ENCODE measurements at places on chromosomes 13 and 19. TPM values are rescaled to one million over a fixed set of nuclear protein-coding genes. Genes with fewer than 3 reads are reported as not detected.
A peak's percentile ranks its signal among the peaks of the same experiment; 100 is the strongest.

The ADAMTSL5 gene
- total RNA-seq = 4.4 TPM

The ONECUT3 gene
- not detected for total RNA-seq

The HS6ST3 gene
- total RNA-seq = not detected

The DZIP1 gene
- 45.0 TPM for total RNA-seq

The CLC gene
- total RNA-seq = not detected

The KLK1 gene
- not detected for total RNA-seq

GRCh38 chr19:13764101-13764807 is at the start of gene MRI1:
Gene MRI1, plus strand, starts transcription at chr19:13764522. Its CDS starts 67 bp downstream, at chr19:13764589.
- peaks cover 13% of the 10 kb centered on the region for H3K4me1 ChIP-seq
- H3K27ac ChIP-seq = peak within 1 kb of the TSS; percentile 62
- peaks cover 8% of the 10 kb centered on the region for H3K36me3 ChIP-seq
- H3K4me3 ChIP-seq = peak within 1 kb of the TSS; percentile 76
- no peaks in the 10 kb centered on the region for H3K27me3 ChIP-seq

GRCh38 chr19:934197-934840 is 8.5 kb downstream of the ARID3A start:
- DNase-seq = no peak
- H3K4me1 ChIP-seq = peaks cover 43% of the 10 kb centered on the region
- H3K27me3 ChIP-seq = no peaks in the 10 kb centered on the region
- no peak overlapping the region for H3K4me3 ChIP-seq
- H3K27ac ChIP-seq = peak overlapping the region; percentile 41

DNA sequence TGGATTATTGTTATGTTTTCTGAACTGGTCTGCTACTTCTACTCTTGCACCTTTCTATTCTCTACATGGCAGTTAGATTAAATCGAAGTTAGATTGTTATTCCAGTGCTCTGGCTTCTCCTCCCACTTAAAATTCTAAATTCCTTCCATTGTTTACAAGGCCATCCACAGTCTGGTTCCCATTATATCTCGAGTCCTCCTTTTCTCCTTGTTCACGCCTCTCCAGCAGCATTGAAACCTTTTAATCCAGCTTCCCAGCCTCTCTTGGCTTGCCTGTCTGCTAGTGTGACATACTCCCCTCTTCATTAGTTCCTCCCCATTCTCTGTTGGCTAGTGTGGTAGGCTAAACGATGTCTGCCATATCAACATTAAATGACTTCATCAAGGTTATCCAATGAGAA is 54.5 kb downstream of the DNAJC15 start:
- no peaks in the 10 kb centered on the region for H3K27me3 ChIP-seq
- no peak overlapping the region for H3K4me3 ChIP-seq
- peaks cover 15% of the 10 kb centered on the region for H3K36me3 ChIP-seq
- H3K27ac ChIP-seq = peak overlapping the region; percentile 51
- DNase-seq = no peak

DNA sequence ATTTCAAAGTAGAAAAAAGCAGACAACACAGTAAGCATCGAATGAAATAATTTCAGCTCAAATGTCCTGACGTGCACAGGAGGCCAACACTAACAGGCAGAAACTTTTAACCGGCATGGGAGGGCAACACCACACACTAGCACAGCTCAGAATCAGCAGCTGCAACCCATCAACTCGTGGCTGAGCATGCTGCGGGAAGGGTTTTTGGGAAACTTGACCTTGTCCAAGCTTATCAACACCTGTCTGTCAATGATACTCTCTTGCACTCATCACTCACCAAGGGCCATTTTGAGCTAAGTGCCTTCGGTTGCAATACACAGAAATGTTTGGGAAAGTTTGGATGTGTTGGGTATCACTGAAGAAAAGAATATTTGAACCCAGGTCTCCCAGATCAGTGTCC is 483.7 kb downstream of the TSHZ3 start:
- H3K27me3 ChIP-seq = no peaks in the 10 kb centered on the region

- peaks cover 20% of the 10 kb centered on the region for H3K4me1 ChIP-seq
- H3K27ac ChIP-seq = peak within 1 kb of the TSS; percentile 93
- peak within 1 kb of the TSS; percentile 90 for H3K4me3 ChIP-seq
- no peaks in the 10 kb centered on the region for H3K27me3 ChIP-seq
- H3K36me3 ChIP-seq = peaks cover 57% of the 10 kb centered on the region
Observed at GRCh38 chr19:36915992-36916830, at the start of the genes ZNF568 and ZNF829. Gene ZNF568, plus strand, starts transcription at chr19:36916332. Its CDS starts 6,439 bp downstream, at chr19:36922771. Gene ZNF829, minus strand, starts transcription at chr19:36916291. Its CDS starts 1,124 bp downstream, at chr19:36915167.

DNA sequence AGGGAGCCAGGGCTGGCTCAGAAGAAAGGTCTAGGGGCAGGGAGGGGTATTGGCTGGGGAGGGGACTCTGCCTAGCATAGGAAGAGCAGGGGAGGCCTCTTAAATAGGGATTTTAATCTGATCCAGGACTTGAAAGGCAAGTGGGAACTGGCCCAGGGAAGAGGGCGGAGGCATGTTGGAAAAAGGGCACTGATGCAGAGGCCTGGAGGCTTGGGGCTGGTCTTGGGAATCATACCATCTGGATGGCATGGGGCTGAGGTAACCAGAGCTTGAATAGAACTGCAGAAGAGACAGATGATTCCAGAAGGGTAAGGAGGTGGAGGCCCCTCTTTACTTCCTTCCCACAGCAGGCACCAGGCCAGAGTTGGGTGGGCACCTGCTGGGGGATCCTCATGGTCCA is 29.1 kb downstream of the CERS4 start:
- H3K36me3 ChIP-seq = no peaks in the 10 kb centered on the region
- H3K4me1 ChIP-seq = peaks cover 19% of the 10 kb centered on the region
- H3K4me3 ChIP-seq = no peak overlapping the region
- no peak overlapping the region for H3K27ac ChIP-seq

DNA sequence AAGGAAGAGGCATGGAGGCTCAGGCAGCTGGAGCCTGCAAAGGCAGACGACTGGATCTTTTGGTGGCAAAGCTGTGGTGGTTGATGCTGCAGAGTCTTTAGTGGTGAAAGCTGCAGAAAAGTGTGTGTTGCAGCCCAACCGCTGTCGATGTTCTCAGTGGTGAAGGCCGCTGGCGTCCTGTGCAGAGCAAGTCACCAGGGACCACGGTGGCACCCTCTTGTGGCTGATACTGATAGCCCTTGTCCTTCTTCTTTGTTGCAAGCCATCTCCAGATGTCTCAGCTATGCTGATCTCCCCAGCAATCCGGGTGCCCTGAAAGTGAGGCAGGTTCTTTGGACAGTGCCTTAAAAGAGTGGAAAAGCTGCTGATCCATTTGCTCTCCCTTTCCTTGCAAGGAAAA is 610.9 kb upstream of the PCDH9 start:
- no peak overlapping the region for H3K4me3 ChIP-seq
- no peaks in the 10 kb centered on the region for H3K27me3 ChIP-seq
- H3K36me3 ChIP-seq = no peaks in the 10 kb centered on the region
- no peak overlapping the region for H3K27ac ChIP-seq

GRCh38 chr13:100755891-100756290 is 81.3 kb upstream of the TMTC4 start:
- H3K27me3 ChIP-seq = peaks cover 6% of the 10 kb centered on the region
- DNase-seq = no peak
- H3K4me3 ChIP-seq = no peak overlapping the region
- no peaks in the 10 kb centered on the region for H3K4me1 ChIP-seq
- H3K36me3 ChIP-seq = no peaks in the 10 kb centered on the region

DNA sequence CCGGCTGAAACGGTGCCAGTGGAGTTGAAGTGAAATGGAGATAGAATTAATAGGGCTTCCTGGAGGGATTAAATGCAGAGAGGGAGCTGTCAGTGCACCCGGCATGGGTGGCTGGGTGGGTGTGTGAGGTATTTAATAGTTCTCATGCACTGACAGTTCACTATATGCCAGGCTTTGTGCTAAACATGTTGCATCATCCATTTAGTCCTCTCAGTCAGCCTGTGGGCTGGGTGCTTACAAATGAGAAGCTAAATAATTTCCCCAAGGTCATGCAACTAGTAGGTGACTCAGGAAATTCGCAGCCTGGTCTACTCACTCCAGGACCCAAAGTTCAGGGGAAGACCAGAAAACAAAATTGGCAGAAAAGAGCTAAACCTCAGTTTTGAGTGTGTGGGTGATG is 63.5 kb upstream of the SPATA13 start:
- H3K27me3 ChIP-seq = peaks cover 33% of the 10 kb centered on the region
- H3K4me3 ChIP-seq = no peak overlapping the region
- no peaks in the 10 kb centered on the region for H3K36me3 ChIP-seq
- DNase-seq = no peak
- no peak overlapping the region for H3K27ac ChIP-seq
- peaks cover 7% of the 10 kb centered on the region for H3K4me1 ChIP-seq

- H3K4me1 ChIP-seq = no peaks in the 10 kb centered on the region
- H3K4me3 ChIP-seq = no peak overlapping the region
- peaks cover 4% of the 10 kb centered on the region for H3K27me3 ChIP-seq
- DNase-seq = no peak
- no peaks in the 10 kb centered on the region for H3K36me3 ChIP-seq
Observed at GRCh38 chr19:54383330-54383729, 18.6 kb upstream of the LAIR1 start.

- H3K27me3 ChIP-seq = no peaks in the 10 kb centered on the region
- no peak overlapping the region for H3K27ac ChIP-seq
- H3K36me3 ChIP-seq = peaks cover 1% of the 10 kb centered on the region
- no peak for DNase-seq
Observed at GRCh38 chr13:43362556-43362955, 339.2 kb downstream of the DNAJC15 start.

DNA sequence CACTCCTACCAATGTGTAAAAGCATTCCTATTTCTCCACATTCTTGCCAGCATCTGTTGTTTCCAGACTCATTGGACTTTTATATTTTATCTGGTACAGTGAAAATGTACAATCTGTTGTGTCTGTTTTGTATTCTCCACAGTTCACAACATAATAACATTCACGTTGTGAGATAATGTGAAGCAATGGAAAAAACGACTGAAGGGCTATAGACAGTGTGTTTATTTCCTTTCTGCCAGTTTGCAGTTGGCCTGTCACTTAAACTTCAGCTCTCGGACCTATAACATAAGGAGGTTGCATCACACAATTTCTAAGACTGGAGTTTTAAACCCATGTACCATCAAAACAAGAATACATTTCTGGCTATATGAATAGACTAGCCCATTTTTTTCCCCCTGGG is 965.5 kb upstream of the ATXN8OS start:
- no peaks in the 10 kb centered on the region for H3K4me1 ChIP-seq
- no peak for DNase-seq
- H3K27ac ChIP-seq = no peak overlapping the region
- no peak overlapping the region for H3K4me3 ChIP-seq
- no peaks in the 10 kb centered on the region for H3K36me3 ChIP-seq
- H3K27me3 ChIP-seq = no peaks in the 10 kb centered on the region

DNA sequence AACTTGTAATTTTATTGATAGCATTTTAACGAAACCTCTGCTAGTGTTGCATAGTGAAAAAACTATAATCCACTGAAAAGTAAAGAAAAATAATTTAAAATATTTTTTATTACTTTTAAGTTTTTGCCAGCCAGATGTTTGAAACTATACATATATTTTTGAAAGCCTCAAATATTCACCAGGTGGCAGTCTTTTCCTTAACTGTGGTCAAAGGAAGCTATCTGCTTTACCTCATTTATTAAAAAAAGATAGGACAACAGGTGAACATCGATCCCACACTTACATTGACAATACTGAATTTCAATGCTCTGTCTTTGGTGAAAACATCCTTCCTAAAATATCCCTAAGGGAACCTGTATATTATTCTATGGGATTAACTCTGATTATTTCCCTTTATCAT is 100.5 kb downstream of the TRPC4 start:
- H3K27ac ChIP-seq = no peak overlapping the region
- no peaks in the 10 kb centered on the region for H3K27me3 ChIP-seq
- no peak overlapping the region for H3K4me3 ChIP-seq

GRCh38 chr13:51905787-51906186 is 44.0 kb downstream of the CCDC70 start:
- no peak for DNase-seq
- H3K4me1 ChIP-seq = peaks cover 16% of the 10 kb centered on the region
- H3K36me3 ChIP-seq = no peaks in the 10 kb centered on the region
- H3K27ac ChIP-seq = no peak overlapping the region
- no peak overlapping the region for H3K4me3 ChIP-seq

DNA sequence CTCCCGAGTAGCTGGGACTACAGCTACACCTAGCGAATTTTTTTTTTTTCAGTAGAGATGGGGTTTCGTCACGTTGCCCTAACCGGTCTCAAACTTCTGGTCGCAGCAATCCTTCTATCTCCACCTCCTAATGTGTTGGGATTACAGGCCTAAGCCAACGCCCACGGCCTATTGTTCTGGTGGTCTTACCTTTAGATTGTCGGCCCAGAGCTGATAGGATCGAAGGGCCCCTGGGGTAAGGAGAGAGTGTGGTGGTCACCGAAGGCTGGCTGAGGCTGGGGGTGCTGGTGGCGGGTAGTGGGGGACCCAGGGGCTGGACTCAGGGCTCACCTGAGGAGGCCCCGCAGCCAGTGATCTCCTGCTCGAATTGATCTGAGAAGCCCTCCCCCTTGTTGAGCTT is 7.0 kb downstream of the CRB3 start:
- peaks cover 12% of the 10 kb centered on the region for H3K27me3 ChIP-seq
- no peak overlapping the region for H3K4me3 ChIP-seq
- peaks cover 2% of the 10 kb centered on the region for H3K4me1 ChIP-seq
- no peaks in the 10 kb centered on the region for H3K36me3 ChIP-seq

DNA sequence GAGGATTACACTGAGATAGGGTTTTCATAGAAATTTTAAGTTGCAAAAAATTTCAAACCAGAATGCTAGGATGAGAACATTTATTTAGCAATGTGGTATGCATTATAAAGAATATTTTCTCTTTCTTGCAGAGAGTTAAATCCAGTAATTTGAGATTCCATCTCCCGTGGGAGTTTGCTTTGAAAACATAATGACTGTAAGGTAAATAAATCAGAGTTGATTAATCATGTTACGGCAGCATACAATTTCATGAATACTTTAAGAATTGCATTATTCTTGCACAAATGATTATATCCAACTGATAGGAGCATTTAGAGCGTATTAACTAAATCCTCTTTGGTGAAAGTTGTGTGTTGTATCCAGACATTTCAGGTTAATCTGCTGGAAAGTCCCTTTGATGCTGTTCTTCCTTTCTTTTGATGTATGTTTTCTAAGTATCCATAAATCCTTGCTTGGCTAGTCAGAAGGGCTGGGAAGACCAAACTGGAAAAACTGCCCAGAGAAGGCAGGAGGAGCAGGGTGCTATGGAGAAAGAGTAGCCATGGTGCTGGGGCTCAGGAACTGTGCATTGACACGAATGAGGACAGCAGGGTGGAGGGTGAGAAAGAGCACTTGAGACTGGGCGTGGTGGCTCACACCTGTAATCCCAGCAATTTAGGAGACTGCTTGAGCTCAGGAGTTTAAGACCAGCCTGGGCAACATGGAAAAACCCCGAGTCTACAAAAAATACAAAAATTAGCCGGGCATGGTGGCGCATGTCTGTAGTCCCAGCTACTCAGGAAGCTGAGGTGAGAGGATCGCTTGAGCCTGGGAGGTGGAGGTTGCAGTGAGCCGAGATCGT is 4.8 kb upstream of the GJA3 start:
- no peaks in the 10 kb centered on the region for H3K36me3 ChIP-seq
- no peak overlapping the region for H3K4me3 ChIP-seq
- H3K4me1 ChIP-seq = peaks cover 4% of the 10 kb centered on the region

- no peaks in the 10 kb centered on the region for H3K36me3 ChIP-seq
- H3K27me3 ChIP-seq = peaks cover 31% of the 10 kb centered on the region
- peaks cover 20% of the 10 kb centered on the region for H3K4me1 ChIP-seq
- no peak overlapping the region for H3K27ac ChIP-seq
Observed at GRCh38 chr19:45595814-45596213, 6.2 kb downstream of the GPR4 start.
